A549 treated with RU486 at 1 μM for 4 hours (cell line): ENCODE measurements at places on chromosomes 11 and 22. TPM values are rescaled to one million over a fixed set of nuclear protein-coding genes. Genes with fewer than 3 reads are reported as not detected.

SSTR3 gene
- not detected in 5 replicates for total RNA-seq

SOX10 gene
- total RNA-seq: not detected in 5 replicates

MRGPRE gene
- 0.17 to 0.18 TPM in 2 of 5 replicates, not detected in the others for total RNA-seq

ZFTA gene
- 4.8 to 7.6 TPM (median 7.3 TPM) in 5 replicates for total RNA-seq
